ENCODE measurements at places on chromosomes 4 and X.

- no peaks in the 10 kb centered on the region for H3K4me1 ChIP-seq
- DNase-seq: no peak
- peaks cover 4% of the 10 kb centered on the region for H3K27me3 ChIP-seq
- H3K4me3 ChIP-seq: no peak overlapping the region
Measured at GRCh38 chrX:100587861-100588260, 3.1 kb downstream of the TNMD start.

DNA sequence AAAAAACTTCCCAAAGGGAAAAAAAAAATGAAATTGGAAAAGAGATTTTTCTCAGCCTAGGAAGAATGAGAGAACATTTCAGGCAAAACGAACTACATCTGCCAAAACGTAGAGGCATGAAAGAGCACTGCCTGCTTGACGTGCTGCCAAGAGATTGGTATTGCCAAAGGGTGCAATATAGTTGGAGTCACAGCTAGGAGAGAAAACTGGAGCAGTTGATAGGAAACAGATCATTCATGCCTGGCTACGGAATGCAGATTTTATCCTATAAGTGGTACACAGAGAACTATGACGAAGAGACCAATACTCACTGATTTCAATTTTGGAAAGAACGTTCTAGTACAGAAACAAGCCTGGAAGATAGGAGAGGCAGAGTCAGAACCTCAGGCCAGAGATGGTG is 68.4 kb upstream of the IQCM start:
- no peaks in the 10 kb centered on the region for H3K36me3 ChIP-seq
- no peaks in the 10 kb centered on the region for H3K4me1 ChIP-seq
- H3K27me3 ChIP-seq: no peaks in the 10 kb centered on the region
- H3K4me3 ChIP-seq: no peak overlapping the region
- DNase-seq: no peak

GRCh38 chrX:114390251-114390796 is 193.6 kb upstream of the HTR2C start:
- no peaks in the 10 kb centered on the region for H3K36me3 ChIP-seq
- no peaks in the 10 kb centered on the region for H3K4me1 ChIP-seq
- H3K27me3 ChIP-seq: no peaks in the 10 kb centered on the region
- H3K27ac ChIP-seq: no peak overlapping the region
- no peak overlapping the region for H3K4me3 ChIP-seq

- H3K4me3 ChIP-seq: no peak overlapping the region
- H3K36me3 ChIP-seq: no peaks in the 10 kb centered on the region
- no peaks in the 10 kb centered on the region for H3K27me3 ChIP-seq
- no peak for DNase-seq
Measured at GRCh38 chr4:157994863-157995262, 178.0 kb downstream of the GASK1B start.

DNA sequence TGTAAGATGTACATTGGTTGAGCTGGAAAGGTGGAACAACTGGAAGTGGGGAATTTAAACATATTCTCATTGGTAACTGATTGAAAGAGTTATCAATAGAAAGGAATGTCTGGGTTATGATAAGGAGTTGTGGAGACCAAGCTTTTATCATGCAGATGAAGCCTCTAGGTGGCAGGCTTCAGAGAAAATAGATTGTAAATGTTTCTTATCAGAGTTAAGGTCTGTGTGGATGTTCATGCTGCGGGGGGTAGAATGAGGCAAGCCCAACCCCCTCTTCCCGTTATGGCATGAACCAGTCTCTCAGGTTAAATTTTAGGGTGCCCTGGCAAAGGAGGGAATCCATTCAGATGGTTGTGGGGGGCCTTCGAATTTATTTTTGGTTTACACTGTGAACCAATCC is 16.0 kb downstream of the ARSD start:
- DNase-seq: no peak
- H3K36me3 ChIP-seq: no peaks in the 10 kb centered on the region
- no peak overlapping the region for H3K27ac ChIP-seq

GRCh38 chr4:109177096-109177810 is 125.2 kb downstream of the COL25A1 start:
- peaks cover 8% of the 10 kb centered on the region for H3K27me3 ChIP-seq
- no peak overlapping the region for H3K27ac ChIP-seq
- no peak for DNase-seq
- H3K4me3 ChIP-seq: no peak overlapping the region
- no peaks in the 10 kb centered on the region for H3K4me1 ChIP-seq
- H3K36me3 ChIP-seq: no peaks in the 10 kb centered on the region

GRCh38 chrX:40484408-40485091 is 96.2 kb upstream of the ATP6AP2 start:
- peak overlapping the region; percentile 70 for H3K27ac ChIP-seq
- H3K27me3 ChIP-seq: peaks cover 1% of the 10 kb centered on the region
- no peaks in the 10 kb centered on the region for H3K36me3 ChIP-seq
- H3K4me3 ChIP-seq: no peak overlapping the region
- H3K4me1 ChIP-seq: peaks cover 12% of the 10 kb centered on the region
- no peak for DNase-seq

DNA sequence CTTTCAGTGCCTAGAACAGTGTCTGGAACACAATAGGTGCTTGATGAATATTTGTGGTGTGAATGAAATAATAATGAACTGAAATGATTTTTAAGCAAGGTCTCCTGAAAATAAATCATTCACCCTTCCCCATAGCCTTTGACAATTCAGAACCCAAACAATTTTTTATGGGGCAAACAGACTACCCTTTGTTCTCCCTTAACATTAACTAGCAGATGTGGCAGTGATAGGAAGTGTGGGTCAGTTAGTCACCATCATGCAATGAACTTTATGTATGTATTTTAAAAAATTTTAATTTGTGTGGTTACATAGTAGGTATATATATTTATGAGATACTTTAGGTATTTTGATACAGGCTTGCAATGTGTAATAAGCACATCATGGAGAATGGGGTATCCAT is 27.2 kb upstream of the CD40LG start:
- peak overlapping the region; percentile 93 for H3K27ac ChIP-seq
- DNase-seq: no peak
- H3K4me3 ChIP-seq: no peak overlapping the region
- H3K27me3 ChIP-seq: no peaks in the 10 kb centered on the region

GRCh38 chr4:185183622-185184281 is 20.0 kb downstream of the CFAP97 start:
- H3K4me1 ChIP-seq: peaks cover 24% of the 10 kb centered on the region
- H3K4me3 ChIP-seq: no peak overlapping the region
- peak; percentile 53 for DNase-seq
- peaks cover 15% of the 10 kb centered on the region for H3K36me3 ChIP-seq
- no peak overlapping the region for H3K27ac ChIP-seq

- H3K27me3 ChIP-seq: peaks cover 23% of the 10 kb centered on the region
- H3K36me3 ChIP-seq: peaks cover 2% of the 10 kb centered on the region
- no peak for DNase-seq
- H3K27ac ChIP-seq: no peak overlapping the region
- H3K4me1 ChIP-seq: no peaks in the 10 kb centered on the region
Measured at GRCh38 chr4:1413204-1413663, 7.0 kb upstream of the NKX1-1 start.

GRCh38 chrX:73267206-73267605 is 52.6 kb upstream of the NAP1L2 start:
- H3K27me3 ChIP-seq: no peaks in the 10 kb centered on the region
- H3K36me3 ChIP-seq: no peaks in the 10 kb centered on the region
- no peak overlapping the region for H3K4me3 ChIP-seq
- H3K27ac ChIP-seq: no peak overlapping the region

DNA sequence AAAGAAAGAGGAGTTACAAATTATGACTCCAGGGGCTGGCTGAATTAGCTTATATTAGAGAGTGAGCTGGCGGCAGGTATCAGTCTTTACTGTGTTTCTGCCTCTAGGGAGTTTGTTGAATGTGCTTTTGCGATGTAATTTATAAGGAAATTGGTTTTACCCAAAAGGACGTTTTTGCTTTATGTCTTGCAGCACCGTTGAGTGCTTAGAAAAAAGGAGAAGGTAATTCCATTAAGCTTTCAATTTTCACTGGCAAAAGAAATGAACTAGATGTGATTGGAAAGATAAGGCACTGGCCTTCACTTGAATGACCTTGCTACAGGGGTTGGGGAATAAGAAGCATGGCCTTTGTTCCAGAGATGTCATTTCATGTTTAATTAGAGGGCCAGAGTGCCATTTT is 74.9 kb upstream of the CBR4 start:
- no peaks in the 10 kb centered on the region for H3K36me3 ChIP-seq
- H3K27me3 ChIP-seq: no peaks in the 10 kb centered on the region
- no peak for DNase-seq
- H3K27ac ChIP-seq: no peak overlapping the region
- H3K4me1 ChIP-seq: no peaks in the 10 kb centered on the region

GRCh38 chrX:19864736-19865135 is 22.7 kb downstream of the SH3KBP1 start:
- peaks cover 56% of the 10 kb centered on the region for H3K4me1 ChIP-seq
- H3K4me3 ChIP-seq: no peak overlapping the region
- no peak for DNase-seq
- H3K36me3 ChIP-seq: peaks cover 12% of the 10 kb centered on the region

GRCh38 chr4:7458066-7458425 is 23.3 kb upstream of the PSAPL1 start:
- no peaks in the 10 kb centered on the region for H3K36me3 ChIP-seq
- no peak for DNase-seq
- no peak overlapping the region for H3K4me3 ChIP-seq
- no peak overlapping the region for H3K27ac ChIP-seq
- H3K27me3 ChIP-seq: no peaks in the 10 kb centered on the region

DNA sequence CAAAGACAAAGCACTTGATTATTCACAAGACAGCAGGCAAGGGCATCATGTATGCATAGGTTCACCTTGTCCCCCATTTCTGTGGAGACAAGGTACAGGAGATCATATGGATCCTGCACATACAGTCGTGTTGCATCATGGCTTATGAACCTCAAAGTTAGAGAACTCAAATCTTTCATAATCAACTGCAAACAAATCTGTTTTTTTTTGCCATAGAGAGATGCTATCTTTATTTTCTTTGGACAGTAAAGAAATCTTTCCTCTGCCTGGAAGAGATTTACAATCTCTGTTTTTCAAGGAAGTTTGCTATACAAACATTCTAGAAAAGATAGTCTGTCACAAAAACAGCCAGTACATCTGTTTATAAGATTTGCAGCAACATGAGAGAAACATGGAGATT is 578.8 kb downstream of the ANKRD50 start:
- no peak overlapping the region for H3K4me3 ChIP-seq
- H3K4me1 ChIP-seq: no peaks in the 10 kb centered on the region
- H3K36me3 ChIP-seq: peaks cover 2% of the 10 kb centered on the region
- no peak for DNase-seq
- no peaks in the 10 kb centered on the region for H3K27me3 ChIP-seq

GRCh38 chrX:136999024-136999423 is 34.8 kb downstream of the GPR101 start:
- no peak overlapping the region for H3K27ac ChIP-seq
- no peak for DNase-seq
- H3K4me1 ChIP-seq: no peaks in the 10 kb centered on the region
- no peak overlapping the region for H3K4me3 ChIP-seq
- no peaks in the 10 kb centered on the region for H3K36me3 ChIP-seq

GRCh38 chr4:151218343-151218742 is 58.6 kb upstream of the PRSS48 start:
- H3K27ac ChIP-seq: no peak overlapping the region
- H3K36me3 ChIP-seq: no peaks in the 10 kb centered on the region

GRCh38 chr4:53941331-53941730 is 123.1 kb downstream of the CHIC2 start:
- no peak overlapping the region for H3K27ac ChIP-seq
- no peak for DNase-seq
- no peaks in the 10 kb centered on the region for H3K27me3 ChIP-seq
